ENCODE measurements at places on chromosomes 3 and 15.

DNA sequence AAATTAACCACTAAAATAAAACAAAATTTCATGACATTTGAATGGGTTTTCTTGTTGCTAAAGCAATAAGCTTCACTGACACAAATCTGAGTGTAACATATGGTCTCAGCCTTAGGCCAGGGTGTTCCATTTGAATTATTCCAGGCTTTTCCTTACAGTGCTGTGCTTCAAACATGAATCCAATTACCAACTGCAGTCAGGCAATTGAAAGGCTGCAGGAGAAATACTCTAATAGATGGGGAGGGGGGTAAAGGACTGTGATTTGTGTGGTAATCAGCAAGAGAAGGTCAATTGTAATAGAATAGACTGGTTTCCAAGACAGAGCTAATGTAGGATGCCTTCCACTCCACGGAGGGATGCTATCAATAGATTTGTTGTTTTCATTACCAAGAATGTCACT, 466.7 kb downstream of the C3orf38 start:
- no peak for DNase-seq

- no peak for DNase-seq
Measured at GRCh38 chr15:84907731-84908130, 23.3 kb downstream of the SLC28A1 start.

GRCh38 chr15:62972814-62973213, 69.7 kb upstream of the TPM1 start:
- DNase-seq: no peak

- DNase-seq: no peak
Measured at GRCh38 chr3:44093531-44093930, 148.2 kb upstream of the TOPAZ1 start.

DNA sequence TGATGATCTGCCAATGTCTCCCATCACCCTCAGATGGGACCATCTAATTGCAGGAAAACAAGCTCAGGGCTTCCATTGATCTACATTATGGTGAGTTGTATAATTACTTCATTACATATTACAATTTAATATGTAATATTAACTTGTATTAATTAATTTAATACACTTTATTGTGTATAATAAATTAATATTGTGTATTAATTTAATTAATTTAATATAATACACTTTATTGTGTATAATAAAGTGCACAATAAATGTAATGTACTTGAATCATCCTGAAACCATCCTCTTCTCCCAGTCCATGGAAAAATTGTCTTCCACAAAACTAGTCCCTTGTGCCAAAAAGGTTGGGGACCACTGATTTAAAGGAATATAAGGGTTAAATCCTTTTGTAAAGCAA, 123.4 kb downstream of the FBN1 start:
- no peak for DNase-seq

DNA sequence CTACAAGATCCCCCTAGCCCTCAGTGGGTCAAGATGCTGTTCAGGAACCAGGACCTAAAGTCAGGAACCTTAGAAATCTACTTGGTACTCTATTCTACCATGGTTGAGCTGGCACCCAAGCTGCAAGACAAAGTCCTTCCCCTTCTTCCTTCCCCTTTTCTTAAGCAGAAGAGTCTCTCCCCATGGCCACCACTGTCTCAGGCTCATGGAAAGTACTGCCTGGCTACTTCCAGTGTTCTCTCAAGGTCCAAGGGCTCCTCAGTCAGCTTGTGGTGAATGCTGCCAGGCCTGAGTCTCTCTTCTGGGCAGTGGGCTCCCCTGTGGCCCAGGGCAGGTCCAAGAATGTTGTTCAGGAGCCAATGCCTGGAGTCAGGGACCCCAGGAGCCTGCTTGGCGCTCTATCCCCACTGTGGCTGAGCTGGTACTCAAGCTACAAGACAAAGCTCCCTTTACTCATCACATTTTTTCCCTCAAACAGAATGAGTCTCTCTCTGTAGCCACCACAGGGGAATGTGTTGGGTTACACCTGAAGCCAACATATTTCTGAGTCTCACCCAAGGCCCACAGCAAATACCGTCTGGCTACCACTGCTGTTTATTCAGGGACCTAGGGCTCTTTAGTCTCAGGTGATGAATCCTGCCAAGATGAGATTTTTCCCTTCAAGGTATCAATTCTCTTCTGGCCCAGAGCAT, 18.1 kb upstream of the SLC27A2 start:
- no peak for DNase-seq

DNA sequence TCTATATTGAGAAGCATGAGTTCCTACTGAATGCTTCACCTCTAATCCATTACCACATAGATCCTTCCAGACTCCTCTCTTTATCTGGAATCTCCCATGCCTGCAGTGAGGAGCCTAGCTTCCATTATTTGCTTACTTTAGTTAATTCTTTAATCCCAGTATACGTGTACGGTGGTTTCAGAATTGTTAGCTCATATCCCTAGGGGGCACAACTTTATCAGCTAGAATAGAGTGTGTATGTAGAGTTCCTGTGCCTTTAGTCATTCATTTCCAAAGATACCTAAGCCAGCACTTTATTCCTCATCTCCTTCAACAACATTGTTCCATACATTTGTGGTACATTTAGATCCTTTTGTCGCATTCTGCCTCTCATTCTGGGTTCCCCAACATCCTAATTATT, 226.0 kb downstream of the TJP1 start:
- no peak for DNase-seq

DNA sequence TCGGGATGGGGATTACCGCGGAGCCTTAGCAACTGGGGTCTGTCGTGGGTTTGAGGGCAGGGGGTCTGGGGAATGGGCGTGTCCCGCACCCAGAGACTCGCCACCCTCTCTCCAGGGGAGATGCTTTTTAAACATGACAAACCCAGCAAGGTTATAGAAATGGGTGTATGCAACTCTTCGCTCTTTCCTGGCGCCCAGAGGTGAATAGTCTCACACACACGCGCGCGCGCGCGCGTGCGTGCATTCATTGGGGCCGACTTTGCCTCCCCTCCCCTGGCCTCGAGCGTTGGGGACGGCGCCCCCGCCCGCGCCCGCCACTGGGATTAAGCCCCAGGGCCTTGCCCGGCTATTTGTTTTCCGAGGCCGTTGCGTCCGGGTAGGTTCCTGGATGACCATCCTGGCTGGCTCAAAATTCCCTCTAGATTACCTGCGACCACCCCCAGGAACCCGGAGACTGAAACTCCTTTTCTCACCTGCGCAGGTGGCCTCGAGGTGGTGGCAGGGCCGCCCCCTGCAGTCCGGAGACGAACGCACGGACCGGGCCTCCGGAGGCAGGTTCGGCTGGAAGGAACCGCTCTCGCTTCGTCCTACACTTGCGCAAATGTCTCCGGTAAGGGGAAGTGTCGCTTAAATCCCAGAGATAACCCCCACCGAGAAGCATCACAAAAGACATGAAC, 777 bp downstream of the GPR160 start:
- no peak for DNase-seq

DNA sequence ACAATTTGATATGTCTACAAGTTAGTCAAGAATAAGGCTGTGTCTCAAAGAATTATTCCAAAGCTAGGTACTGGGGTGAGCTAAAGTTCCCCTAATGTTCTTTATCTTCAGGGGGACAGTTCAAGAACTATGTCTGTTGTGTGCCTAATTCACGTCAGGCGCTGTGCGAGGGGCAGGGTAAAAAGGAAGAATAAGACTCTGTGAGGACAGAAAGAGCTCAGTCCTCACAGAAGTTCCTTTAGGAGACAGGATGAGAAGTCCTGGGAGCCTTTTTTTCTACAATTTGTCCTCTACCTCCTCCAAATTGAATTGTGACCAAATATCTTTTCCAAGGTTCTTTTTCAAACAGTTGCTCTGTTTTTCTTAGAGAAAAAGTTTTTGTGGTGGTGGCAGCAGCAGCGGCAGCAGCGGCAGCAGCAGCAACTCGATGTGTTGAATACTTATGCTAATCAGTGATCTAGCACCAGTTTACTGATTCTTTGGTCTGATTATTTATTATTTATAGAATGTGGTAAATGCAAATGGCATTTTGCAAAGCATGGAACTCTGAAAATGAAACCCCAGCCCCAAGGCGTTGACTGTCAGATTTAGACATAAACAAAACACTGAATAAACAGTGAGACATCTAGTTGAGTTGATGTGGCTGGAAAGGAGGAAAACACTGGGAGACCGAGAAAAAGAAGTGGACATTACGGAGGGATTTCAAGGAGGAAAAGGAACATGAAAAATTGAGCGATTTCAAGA, 88.6 kb downstream of the GTPBP8 start:
- DNase-seq: no peak

GRCh38 chr3:148466980-148467740, 230.5 kb upstream of the AGTR1 start:
- DNase-seq: no peak

DNA sequence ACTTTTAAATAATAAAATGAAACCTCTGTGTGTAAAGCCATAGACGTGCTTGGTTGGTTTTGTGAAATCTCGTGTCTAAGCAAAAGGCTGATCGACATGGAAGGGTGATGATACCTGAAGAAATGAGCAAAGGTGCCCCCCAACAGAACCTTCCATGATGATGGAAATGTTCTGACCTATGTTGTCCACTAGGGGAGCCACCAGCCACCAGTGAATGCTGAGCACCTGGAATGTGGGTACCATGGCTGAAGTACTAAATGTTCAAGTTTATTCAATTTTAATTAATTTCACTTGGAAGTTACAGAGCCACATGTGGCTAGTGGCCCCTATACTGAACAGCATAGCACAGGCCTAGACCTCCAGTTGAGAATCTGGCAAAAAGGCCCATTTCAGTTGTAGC, 158.8 kb downstream of the POLR2M start:
- no peak for DNase-seq

GRCh38 chr3:131174752-131175151, 148.1 kb downstream of the NEK11 start:
- DNase-seq: no peak

Measured in NCI-H187 treated with DMSO at 0.1 percent for 48 hours (cell line).